A549 treated with GW870086 at 1 μM for 4 hours (cell line): ENCODE measurements at places on chromosomes 2 and 18. TPM values are rescaled to one million over a fixed set of nuclear protein-coding genes. Genes with fewer than 3 reads are reported as not detected.

ALKAL2 gene
- not detected in 5 replicates for total RNA-seq

TOGARAM2 gene
- total RNA-seq, result 0.09 to 0.28 TPM (median 0.19 TPM) in 5 replicates

SLC5A7 gene
- total RNA-seq, result not detected in 5 replicates

CYRIA gene
- 0.13 to 0.29 TPM (median 0.23 TPM) in 4 of 5 replicates, not detected in the other for total RNA-seq

EML6 gene
- 1.2 to 2.5 TPM (median 1.8 TPM) in 5 replicates for total RNA-seq

DHX57 gene
- 18.3 to 21.8 TPM (median 20.5 TPM) in 5 replicates for total RNA-seq

HRH4 gene
- not detected in 5 replicates for total RNA-seq

CRYGC gene
- total RNA-seq, result not detected in 5 replicates

CPS1 gene
- total RNA-seq, result 9.2 to 12.1 TPM (median 10.4 TPM) in 5 replicates

GALNT3 gene
- total RNA-seq, result 0.13 TPM in 1 of 5 replicates, not detected in the others

EVX2 gene
- total RNA-seq, result not detected in 5 replicates

HPCAL1 gene
- total RNA-seq, result 164 to 228 TPM (median 226 TPM) in 5 replicates

DLGAP1 gene
- not detected in 5 replicates for total RNA-seq

RBM45 gene
- 10.6 to 14.7 TPM (median 12.1 TPM) in 5 replicates for total RNA-seq

ANKRD30BL gene
- not detected in 5 replicates for total RNA-seq

EMX1 gene
- 0.13 to 0.25 TPM in 2 of 5 replicates, not detected in the others for total RNA-seq

IL1A gene
- total RNA-seq, result 0.09 to 0.35 TPM (median 0.21 TPM) in 5 replicates

MDH1B gene
- total RNA-seq, result 1.1 to 2.3 TPM (median 1.5 TPM) in 5 replicates

CDK15 gene
- not detected in 5 replicates for total RNA-seq

HOXD12 gene
- total RNA-seq, result not detected in 5 replicates

EDAR gene
- 0.03 to 0.08 TPM (median 0.06 TPM) in 4 of 5 replicates, not detected in the other for total RNA-seq

NDC80 gene
- 9.1 to 14.5 TPM (median 14.1 TPM) in 5 replicates for total RNA-seq

SEH1L gene
- 25.0 to 28.0 TPM (median 27.4 TPM) in 5 replicates for total RNA-seq

SLC23A3 gene
- 0.39 to 1.6 TPM (median 0.51 TPM) in 5 replicates for total RNA-seq

KCNF1 gene
- 24.7 to 51.1 TPM (median 41.5 TPM) in 5 replicates for total RNA-seq

MAB21L4 gene
- total RNA-seq, result 0.26 to 0.49 TPM (median 0.37 TPM) in 5 replicates

CCDC148 gene
- total RNA-seq, result 0.26 to 1.1 TPM (median 0.62 TPM) in 5 replicates
